ENCODE measurements at places on chromosomes 3 and 15.

DNA sequence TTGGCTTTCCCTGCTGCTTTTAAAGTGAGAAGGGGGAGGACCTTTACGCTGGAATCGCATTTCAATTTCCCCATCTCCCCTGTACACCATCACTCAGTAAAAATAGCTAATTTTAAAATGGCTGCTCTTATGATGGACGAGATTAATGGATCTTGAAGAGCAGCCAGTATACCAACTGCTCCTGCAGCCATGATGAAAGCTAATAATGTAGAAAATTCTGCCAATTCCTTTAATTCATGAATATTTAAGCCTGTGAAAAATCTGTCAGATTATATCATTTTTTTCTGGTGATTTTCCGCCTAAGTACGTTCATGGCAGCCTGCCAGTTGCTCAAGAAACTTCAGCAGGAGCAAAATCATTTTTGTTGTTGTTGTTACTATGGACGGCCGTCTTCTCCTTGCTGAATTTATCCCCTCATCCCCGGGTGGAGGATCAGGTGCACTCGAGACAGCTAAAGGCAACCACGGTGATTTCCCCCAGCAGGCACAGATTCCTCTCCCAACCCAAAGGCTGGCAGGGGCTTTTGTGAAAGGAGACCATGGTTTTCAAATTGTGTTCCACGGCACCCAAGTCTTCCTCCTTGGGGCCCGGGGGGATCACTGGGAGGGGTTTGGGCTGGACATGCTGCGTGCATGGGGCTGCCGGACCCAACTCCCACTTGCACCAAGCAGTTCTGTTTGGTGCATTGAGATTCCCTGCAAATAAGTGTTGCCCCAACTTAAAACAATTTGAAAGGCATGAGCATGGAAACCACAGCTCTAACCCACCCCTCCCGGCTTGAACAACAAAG lies 289.6 kb downstream of the UACA start:
- no peak for DNase-seq

DNA sequence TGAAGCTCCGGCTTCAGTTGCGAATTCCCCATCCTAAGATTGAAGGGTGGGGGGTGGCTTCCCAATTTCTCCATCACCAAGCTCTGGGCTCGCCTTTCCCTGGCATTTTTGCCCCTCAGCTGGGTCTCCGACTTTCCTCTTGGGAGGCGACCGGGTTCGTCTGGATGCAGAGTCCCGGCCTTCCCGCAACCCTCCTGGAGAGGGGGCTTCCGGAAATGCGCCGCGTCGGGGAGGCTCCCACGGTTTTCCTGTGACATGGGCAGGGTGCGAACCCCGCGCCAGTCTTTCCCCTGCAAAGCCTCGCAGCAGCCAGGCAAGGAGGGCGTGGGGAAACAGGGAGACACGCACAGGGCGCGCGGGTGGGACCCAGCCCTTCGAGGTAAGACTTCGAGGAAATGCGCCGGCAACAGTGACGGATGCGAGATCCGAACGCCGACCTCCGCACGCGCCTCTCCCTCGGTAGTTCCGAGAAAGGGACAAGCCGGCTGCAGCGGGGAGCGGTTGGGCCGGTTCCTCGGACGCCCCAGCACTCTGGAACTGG lies 466 bp upstream of the HCN4 start:
- DNase-seq: no peak

GRCh38 chr15:61780278-61780980 lies 279.8 kb downstream of the VPS13C start:
- no peak for DNase-seq

DNA sequence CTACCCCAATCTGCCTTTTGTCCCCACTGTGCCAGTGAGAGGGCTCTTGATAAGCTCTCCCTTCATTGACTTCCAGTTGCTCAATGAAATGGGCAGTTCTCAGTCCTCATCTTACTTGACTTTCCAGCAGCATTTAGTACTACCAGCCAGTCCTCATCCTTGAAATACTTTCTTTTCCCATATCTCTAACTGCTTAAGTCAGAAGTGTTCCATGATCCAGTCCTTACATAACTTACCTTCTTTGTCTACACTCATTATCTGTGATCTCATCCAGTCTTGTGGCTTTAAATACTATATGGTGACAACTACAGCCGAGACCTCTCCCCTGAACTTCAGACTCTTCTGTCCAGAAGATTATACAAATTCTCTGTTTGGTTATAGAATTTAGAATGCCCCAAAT lies 28.7 kb downstream of the RARRES1 start:
- DNase-seq: no peak

DNA sequence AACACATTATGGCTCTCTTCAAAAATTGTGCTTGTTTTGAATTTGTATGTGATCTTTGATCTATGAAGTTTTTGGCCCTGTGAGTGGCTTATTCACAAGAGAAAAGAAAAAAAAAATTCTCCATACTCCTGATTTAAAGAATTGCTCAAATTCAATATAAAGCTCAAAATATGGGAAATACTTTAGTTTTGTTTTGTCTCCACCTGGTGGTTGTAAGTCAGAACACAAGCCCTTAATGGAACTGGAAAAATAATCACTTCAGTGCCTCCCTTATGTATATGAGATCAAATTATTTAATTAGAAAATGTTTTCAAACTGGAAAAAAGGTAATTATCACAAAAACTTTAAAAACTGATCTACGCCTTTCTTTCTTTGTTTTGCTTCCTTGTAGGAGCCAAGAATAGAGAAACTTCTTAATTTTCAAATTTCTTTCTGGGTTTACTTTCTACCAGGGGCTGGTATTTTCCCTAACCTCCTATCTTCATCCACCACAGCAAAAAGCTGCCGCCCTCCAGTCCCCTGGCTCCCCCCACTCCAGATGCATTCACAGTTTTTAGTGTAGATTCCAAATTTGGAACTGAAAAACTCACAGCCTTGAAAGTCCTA lies 50.6 kb downstream of the SERP1 start:
- no peak for DNase-seq

DNA sequence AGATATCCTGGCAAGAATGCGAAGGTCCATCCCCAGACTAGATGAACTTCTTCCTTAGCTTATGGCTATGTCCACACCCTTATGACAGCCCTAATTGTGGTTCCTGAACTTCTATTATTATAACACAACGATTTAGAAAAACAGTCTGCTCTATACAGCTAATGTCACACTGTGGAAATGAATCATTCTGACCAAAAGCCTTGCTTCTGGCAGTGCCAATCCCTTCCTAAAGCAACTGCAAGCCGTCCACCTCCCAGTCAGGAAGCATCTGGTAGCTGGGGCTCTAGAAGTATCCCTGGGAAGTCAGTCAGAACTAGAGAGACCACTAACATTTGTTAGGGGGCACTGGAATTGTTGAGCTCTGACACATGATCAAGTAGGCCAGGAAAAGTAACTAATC lies 45.0 kb downstream of the MYO5A start:
- DNase-seq: no peak
